ENCODE measurements at places on chromosomes 4 and X. TPM values are rescaled to one million over a fixed set of nuclear protein-coding genes. Genes with fewer than 3 reads are reported as not detected.

Gene CXorf65
- total RNA-seq: not detected

Gene NPY5R
- 1.4 TPM for total RNA-seq

Gene SYNPO2
- 66.4 TPM for total RNA-seq

Gene SPANXN3
- total RNA-seq: not detected

Gene MAGEH1
- total RNA-seq: 77.3 TPM

Gene TCEAL2
- total RNA-seq: 13.2 TPM

Gene F8A2
- not detected for total RNA-seq

Gene TENM3
- total RNA-seq: 88.6 TPM

Gene GPR82
- not detected for total RNA-seq

Gene BMX
- total RNA-seq: 1.7 TPM

Gene PRR32
- total RNA-seq: 0.60 TPM

Gene ARX
- total RNA-seq: 0.55 TPM

Gene IGSF1
- total RNA-seq: 8.0 TPM

Gene CDKL2
- 8.1 TPM for total RNA-seq

Gene HSFX4
- not detected for total RNA-seq

Gene P2RY4
- total RNA-seq: 0.82 TPM

Gene DMP1
- 0.11 TPM for total RNA-seq

Gene SPP1
- total RNA-seq: 189 TPM

Gene BTK
- 3.1 TPM for total RNA-seq

Gene NXF2
- not detected for total RNA-seq

Gene SSX2B
- total RNA-seq: not detected

Gene ADAM29
- total RNA-seq: 0.16 TPM

Gene SHOX
- total RNA-seq: 7.3 TPM

Gene TEX13C
- not detected for total RNA-seq

Gene CT47B1
- total RNA-seq: not detected

Gene PAGE4
- total RNA-seq: not detected

Gene SMIM31
- 0.11 TPM for total RNA-seq

Gene GPRASP2
- total RNA-seq: 78.6 TPM

Gene TRPC3
- total RNA-seq: 5.3 TPM

Gene CFP
- total RNA-seq: 5.2 TPM

Gene TMEM255A
- 3.4 TPM for total RNA-seq

Gene SLC9B2
- total RNA-seq: 28.1 TPM

Gene CXCL13
- 0.66 TPM for total RNA-seq

Gene EVC
- 52.3 TPM for total RNA-seq

Gene FAM9B
- not detected for total RNA-seq

Gene CDX4
- total RNA-seq: not detected

Gene FAM241A
- total RNA-seq: 2.7 TPM

Gene GC
- total RNA-seq: not detected

Gene GPR50
- not detected for total RNA-seq

Gene HPSE
- 0.93 TPM for total RNA-seq

Gene STAP1
- total RNA-seq: 0.44 TPM

Gene CSAG1
- total RNA-seq: not detected

Gene MND1
- 4.0 TPM for total RNA-seq

Gene ADAMTS3
- total RNA-seq: 11.3 TPM

Gene POU4F2
- total RNA-seq: 7.9 TPM

Gene CTAG1A
- not detected for total RNA-seq

Gene SH3D19
- total RNA-seq: 59.9 TPM

Data from camera-type eye (tissue), 1 donor.